ENCODE measurements at places on chromosomes 6 and 20.

- DNase-seq = no peak
Measured at GRCh38 chr20:33373735-33374605, 27.3 kb downstream of the CDK5RAP1 start.

DNA sequence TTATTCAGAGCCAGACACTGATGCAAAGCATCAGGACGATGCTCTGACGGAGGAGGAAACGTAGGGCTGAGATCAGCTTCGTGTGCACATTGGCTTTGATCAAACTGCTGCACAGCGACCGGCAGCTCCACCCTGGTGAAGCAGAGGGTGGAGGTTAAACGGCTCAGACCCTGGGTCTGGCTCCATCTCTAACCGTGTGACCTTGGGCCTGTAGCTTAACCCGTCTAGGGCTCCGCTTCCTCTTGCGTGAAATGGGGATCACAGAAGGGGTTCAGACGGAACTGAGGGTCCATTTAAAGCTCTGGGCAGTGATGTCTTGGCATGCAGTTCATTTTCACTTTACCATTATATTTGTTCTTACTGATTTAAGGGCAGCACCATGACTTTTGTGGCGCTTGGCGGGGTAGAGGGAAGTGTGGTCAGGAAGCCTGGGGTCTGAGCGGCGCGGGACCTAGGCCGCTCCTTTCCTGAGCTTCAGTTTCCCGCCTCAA lies 644 bp downstream of the RBL1 start:
- no peak for DNase-seq

DNA sequence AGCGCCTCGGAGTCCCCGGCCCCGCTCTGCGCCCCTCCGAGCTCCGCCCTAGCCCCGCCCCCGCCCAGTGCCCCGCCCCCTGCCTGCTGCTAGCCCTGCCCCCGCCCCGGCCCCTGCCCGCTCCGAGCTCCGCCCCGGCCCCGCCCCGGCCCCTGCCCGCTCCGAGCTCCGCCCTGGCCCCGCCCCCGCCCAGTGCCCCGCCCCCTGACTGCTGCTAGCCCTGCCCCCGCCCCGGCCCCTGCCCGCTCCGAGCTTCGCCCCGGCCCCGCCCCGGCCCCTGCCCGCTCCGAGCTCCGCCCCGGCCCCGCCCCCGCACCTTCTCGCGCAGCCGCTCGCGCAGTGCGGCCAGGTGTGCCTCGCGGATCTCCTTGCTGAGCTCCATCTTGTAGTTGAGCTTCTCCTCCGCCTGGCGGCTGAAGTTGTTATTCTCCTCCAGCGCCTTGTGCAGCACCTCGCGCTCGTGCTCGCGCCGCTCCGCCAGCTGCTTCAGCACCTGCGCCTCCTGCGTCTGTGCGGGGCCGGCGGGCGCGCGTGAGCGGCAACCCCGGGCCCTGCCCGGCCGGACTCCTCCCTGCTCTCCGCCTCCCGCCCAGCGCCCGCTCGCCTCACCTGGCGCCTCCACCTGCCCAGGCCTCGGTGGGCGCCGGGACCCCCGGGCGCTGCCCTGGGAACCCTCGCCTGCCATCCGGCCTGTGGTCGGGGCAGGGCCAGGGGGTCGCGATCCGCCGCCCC lies 11.3 kb downstream of the STMN3 start:
- DNase-seq = no peak

DNA sequence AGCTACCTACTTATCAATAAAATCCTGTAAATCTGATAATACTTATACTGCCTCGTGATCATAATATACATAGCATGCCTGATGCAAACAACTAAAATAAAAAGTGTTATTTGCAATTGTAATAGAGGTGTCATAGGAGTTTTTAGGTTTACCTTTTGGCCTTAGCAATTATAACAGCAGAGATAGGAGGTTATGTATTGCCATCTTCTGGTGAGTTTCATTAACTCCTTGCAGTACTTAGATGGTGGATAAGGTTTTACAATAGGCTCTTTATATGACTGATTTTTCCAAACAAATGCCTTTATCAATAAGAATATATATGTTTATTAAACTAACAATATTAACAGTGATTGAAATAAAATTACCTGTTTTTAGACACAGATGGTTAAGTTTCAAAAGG lies 27.8 kb upstream of the MYCT1 start:
- DNase-seq = no peak

GRCh38 chr6:69027861-69028260 lies 392.8 kb downstream of the ADGRB3 start:
- no peak for DNase-seq

GRCh38 chr20:1775117-1775516 lies 117.5 kb upstream of the SIRPG start:
- DNase-seq = no peak

DNA sequence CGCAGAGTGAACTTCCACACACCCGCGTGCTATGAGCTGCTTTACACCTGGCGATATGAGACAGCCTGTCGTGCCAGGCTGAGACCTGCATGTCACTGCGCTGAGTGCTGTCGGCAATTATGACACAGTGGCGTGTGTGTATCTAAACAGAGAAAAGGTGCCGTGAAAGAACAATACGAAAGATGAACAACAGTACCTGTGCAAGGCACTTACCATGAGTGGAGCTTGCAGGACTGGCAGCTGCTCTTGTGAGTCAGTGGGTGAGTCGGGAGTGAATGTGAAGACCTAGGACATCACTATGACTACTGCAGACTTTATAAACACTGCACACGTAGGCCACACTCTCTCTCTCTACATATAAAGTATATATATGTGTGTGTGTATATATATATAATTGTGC lies 68.5 kb upstream of the DUSP22 start:
- DNase-seq = no peak

- DNase-seq = no peak
Measured at GRCh38 chr20:45154183-45154582, 20.5 kb upstream of the PI3 start.

GRCh38 chr20:61434341-61434781 lies 182.3 kb downstream of the CDH4 start:
- DNase-seq = peak; percentile 41

DNA sequence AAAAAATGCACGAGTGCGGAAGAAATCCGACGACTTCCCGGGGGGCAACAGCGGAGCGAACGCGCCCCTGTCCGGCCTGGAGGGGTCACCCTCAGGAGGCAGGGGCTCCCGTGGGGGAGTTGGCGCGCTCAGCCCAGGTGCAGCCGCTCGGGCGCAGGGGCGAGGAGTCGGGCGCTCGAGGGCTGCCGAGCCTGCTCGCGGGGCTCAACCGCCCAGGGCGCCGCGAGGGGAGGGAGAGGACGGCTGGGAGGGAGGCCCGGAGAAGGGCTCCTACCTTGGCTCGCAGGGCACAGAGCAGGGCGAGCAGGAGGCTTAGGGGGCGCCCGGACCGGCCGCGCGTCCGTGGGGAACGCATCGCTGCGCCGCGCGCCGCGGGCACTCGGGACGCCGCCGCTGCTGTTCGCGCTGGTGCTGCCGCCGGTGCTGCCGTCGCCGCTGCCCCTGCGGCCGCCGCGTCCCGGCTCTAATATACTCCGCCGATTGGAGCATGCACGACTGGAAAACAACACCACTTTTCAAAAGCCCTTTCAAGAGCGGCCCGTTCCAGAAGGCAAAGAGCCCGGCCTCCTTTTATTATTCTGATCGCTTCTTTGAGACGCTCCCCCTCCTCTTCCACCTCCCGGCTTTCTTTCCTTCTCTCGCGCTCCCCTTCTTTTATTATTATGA lies 490 bp downstream of the JAG1 start:
- peak; percentile 81 for DNase-seq

DNA sequence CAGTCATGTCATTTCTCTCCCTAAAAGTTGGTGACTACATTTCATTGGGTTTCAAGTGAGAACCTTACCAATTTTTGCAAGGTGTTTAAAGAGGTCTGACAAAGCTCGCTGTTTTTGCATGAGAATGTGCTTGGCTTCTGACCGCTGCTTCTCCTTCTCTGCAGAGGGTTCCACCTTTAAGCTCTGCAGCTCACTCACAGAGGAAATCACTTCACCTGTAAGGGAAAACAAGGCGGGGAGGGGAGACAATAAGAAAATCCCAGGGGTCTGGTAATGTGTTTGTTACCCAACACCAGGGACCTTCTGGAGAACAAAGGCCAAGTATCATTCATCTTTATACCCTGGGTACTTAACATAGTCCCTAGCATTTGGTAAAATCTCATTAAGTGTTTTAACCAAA lies 40.0 kb upstream of the LYRM2 start:
- no peak for DNase-seq

GRCh38 chr6:21947731-21948386 lies 349.0 kb downstream of the PRL start:
- DNase-seq = no peak

GRCh38 chr6:21738180-21739094 lies 144.9 kb downstream of the SOX4 start:
- DNase-seq = no peak

- DNase-seq = no peak
Measured at GRCh38 chr20:37954626-37955025, 51.7 kb downstream of the VSTM2L start.

GRCh38 chr20:16001286-16001685 lies 572.0 kb downstream of the KIF16B start:
- no peak for DNase-seq

DNA sequence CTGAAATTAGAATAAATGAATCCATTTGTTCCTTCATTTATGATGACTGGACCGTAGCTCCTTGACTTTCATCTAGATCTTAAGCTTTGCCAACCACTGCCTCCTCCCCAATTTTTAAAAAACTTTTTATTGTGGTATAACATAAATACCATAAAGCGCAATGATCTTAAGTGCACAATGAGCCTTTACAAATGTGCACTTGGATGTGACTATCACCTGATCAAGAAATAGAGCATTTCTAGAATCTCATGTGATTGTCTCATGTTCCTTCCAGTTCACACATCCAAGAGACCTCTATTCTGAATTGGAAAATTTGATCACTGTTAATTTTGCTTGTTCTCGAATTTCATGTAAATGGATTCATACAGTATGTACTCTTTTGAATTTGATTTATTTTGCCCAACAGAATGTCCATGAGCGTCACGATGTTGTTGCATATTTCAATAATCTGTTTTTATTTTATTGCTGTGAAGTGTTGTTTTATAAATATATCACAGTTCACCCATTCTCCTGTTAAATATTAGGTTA lies 442.2 kb downstream of the CDKAL1 start:
- DNase-seq = no peak

- no peak for DNase-seq
Measured at GRCh38 chr6:120675886-120676285, 658.4 kb downstream of the TBC1D32 start.

DNA sequence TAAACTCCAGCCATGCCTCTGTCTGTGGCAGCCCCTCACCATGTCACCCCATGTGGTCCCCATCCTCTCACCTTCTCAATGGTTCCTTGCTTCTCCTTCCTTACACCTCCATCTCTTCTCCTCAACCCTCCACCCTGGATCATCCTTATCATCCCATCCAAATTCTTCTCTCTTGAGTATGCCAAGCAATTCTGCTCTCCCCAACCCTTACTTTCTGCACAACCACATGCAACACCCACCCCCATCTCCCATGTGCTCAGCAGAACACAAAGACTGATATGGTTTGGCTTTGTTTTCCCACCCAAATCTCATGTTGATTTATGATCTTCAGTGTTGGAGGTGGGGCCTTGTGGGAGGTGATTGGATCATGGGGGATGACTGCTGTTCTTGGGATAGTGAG lies 42.5 kb upstream of the RALY start:
- no peak for DNase-seq

- DNase-seq = no peak
Measured at GRCh38 chr20:6108330-6108729, 14.5 kb downstream of the FERMT1 start.

GRCh38 chr6:36547646-36548400 lies 544 bp upstream of the STK38 start:
- DNase-seq = no peak

DNA sequence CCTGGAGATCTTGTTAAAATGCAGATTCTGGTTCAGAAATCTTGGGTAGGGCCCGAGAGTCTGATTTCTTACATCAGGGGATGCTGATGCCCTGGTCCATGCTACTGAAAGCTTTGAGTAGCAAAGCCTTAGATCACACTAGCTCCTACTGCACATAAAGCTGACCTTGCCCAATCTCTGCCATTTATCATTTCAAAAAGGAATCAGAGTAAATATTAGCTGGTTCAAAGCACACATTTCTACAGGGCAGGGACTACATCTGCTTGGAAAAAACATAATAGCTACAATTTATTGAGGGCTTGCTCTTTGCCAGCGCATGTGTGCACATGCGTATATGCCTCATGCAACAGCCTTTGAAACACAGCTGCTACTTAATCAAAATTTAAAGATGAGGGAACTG lies 440.4 kb upstream of the ARID1B start:
- no peak for DNase-seq

DNA sequence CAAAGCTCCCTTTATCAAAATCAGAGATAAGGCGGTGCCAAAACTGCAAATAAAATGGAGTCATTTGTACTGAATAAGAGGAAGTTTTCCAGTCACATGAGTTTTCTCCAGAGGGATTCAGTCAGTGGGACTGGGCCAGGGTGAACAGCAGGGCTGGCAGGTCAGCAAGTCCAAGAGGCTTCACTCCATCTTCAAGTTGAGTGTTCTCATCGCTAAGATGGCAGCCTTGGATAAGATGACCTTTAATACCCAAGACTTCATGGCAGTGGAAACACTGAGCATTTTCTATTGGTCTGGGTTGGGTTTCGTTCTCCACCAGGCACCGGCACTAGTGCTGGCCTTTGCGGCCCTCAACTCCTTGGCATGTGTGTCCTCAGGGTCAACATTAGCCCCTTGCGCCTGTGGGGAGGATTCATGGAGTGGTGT lies 29.3 kb upstream of the IGF2R start:
- no peak for DNase-seq

GRCh38 chr20:740162-740561 lies 28.1 kb downstream of the SLC52A3 start:
- no peak for DNase-seq

DNA sequence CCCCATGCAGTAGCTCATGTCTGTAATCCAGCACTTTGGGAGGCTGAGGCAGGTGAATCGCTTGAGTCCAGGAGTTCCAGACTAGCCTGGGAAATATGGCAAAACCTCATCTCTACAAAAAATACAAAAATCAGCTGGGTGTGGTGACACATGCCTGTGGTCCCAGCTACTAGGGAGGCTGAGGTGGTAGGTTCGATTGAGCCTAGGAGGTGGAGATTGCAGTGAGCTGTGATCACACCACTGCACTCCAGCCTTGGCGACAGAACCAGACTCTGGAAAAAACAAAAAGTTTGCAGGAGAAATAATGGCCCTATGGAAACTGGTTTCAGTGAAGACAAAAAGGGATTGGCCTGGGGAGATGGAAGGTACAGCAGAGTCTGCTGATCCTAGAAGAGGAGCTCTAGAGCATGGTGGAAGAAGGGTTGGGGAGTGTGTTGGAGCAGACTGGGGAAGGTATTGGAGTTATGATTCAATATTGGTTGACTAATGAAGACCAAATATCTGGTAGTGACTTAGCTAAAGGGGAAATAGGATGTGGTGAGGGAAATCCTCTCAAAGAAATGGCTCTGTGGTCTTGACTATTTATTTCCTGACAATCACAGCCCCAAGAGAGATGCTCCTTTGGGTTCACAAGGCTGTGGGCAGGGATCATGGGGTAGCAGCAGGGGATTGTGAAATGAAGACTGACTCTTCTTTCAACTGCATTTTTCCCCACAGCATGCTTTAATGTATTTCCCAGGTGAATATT lies 281.9 kb downstream of the UTRN start:
- DNase-seq = no peak

- DNase-seq = no peak
Measured at GRCh38 chr20:3923818-3924217, 34.6 kb downstream of the PANK2 start.

All from NCI-H2227 treated with DMSO at 0.1 percent for 48 hours (cell line).